H4 (cell line): ENCODE measurements at places on chromosomes 1 and 21.

DNA sequence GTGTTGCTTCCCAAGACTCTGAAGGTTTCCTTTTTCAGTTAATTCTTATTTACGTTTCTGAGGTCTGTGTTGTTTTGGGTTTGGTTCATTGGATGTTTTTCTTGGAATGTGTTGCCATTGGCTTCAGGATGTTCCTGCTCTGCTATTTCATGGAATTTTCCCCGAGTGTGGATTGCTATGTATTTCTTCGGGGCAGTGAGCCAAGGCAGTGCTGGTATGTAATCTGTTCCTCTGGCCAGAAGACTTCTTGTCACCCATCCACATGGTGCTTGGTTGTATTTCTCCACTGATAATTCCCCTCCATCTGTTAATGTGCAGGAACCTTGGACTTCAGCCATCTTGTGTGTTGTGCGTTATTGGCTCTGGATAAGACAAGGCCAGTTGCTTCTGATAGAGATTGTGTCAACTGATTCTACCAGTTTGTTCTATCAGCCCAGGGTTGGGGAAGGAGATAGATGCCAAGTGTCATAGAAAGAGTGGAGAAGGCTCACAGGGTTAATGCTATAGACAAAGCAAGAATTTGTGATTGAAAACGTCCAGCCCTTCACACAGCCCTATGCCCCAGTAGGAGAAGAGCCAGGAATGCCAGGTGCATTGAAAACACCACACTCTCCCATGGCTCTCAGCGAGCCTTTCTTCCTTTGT, 505.2 kb downstream of the PLPP3 start:
- peak; percentile 85 for DNase-seq

- no peak for DNase-seq
Measured at GRCh38 chr1:112712191-112712590, 2.9 kb downstream of the PPM1J start.

GRCh38 chr1:7562729-7563605, 208.1 kb upstream of the VAMP3 start:
- no peak for DNase-seq

GRCh38 chr1:155941845-155942531, 550 bp downstream of the RXFP4 start:
- DNase-seq, result no peak

GRCh38 chr1:232875536-232875935, 70.3 kb downstream of the MAP10 start:
- DNase-seq, result no peak

DNA sequence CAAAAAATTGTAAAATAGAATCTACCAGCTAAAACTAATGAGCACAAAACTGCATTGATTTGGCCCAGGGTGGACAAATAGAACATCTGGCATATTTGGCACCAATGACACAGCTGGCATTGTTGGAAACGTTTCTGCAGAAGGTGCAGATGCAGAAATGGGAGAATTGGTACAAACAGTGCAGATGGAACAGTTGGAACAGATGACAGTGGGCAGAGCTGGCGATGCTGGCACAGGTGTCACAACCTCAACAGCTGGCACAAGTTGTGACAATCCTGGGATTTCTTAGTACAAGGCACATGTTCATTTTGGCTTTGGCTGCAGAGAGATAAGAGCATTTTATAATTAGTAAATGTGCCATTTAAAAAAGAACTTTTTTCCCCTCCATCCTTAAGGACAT, 91.1 kb upstream of the ZBTB18 start:
- no peak for DNase-seq

GRCh38 chr1:109807822-109808680, 44.3 kb upstream of the EPS8L3 start:
- DNase-seq, result no peak

DNA sequence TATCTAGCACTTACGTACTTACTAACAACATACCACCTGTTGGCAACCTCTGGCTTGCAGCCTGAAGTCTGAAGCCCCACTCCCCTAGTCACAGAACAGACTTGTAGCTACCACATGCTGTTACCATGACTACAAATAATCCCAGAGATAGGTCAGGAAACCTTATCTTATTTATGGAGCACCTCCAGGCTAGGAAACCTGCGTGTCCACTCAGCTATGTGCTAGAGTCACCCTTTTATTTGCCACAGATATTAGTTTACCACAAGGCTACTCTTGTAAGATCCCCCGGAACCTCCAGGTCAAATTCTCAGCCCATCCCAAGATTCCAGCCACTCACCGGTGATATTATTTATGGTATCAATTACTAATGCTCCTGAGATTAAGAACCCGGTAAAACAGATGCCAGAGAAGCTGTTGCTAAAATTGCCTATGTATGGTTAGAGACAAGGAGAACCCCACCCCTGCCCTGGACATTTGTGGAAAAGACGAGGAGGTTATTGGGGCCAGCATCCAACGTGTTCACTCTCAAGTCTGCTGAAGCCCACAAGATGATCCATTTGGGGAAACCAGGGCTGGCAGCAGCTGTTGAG, 116.5 kb downstream of the TBX15 start:
- DNase-seq, result no peak

GRCh38 chr1:192998536-192998935, 60.6 kb downstream of the UCHL5 start:
- DNase-seq, result no peak

DNA sequence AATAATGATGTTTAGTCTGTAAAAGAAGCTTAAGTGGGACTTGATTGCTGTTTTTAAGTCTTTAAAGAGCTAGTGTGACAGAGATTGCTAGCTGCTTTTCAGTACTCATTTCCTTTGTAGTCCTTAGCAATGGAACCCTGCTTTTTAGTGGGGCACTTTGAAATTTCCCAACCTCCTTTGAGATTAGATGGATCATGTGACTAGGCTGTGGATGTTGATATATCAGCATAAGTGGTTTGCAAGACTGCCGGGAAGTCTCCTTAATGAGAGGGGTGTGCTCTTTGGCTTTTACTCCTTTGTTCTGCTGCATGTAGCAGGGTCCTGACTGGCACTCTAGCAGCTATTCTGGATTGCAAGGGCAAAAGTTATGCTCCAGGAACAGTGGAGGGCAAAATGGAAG, 11.2 kb upstream of the RCOR3 start:
- peak; percentile 25 for DNase-seq

DNA sequence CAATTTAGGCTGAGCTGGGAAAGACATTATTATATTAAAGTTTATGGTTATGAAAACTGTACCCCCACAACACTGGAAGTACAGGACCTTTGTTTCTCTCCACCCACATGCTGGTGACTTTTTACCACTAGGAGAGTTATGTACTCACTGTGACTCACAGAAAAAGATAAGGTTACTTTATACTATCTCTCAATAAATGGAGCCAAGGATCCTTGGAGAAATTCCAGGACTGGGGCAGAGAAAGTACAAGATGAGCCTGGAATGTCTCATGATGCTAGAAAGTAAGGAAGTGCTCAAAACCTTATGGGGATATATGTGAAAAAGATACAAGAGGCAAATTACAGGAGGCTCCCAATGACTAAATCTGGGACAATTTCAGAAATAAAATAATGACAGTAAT, 63.9 kb upstream of the C1orf105 start:
- no peak for DNase-seq

GRCh38 chr21:44290327-44291077, 4.8 kb downstream of the AIRE start:
- no peak for DNase-seq

DNA sequence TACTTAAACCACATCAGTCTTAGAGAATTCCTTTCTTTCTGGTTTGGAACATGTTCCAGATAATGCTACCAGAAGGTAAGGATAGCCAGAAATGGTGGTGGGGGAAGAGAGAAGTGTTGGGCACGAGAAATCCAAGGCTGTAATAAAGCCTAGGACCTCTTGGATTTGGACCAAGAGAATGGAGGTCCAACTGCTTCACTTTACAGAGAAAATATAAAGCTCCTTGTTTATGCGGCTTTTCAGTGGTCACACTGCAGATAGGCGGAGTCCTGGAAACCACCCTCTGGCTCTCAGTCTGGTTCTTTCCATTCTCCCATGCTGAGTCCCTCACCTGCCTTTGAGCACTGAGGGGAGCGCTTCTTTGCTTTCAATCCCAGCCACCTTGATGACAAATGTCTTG, 87.8 kb downstream of the ADCY10 start:
- no peak for DNase-seq

DNA sequence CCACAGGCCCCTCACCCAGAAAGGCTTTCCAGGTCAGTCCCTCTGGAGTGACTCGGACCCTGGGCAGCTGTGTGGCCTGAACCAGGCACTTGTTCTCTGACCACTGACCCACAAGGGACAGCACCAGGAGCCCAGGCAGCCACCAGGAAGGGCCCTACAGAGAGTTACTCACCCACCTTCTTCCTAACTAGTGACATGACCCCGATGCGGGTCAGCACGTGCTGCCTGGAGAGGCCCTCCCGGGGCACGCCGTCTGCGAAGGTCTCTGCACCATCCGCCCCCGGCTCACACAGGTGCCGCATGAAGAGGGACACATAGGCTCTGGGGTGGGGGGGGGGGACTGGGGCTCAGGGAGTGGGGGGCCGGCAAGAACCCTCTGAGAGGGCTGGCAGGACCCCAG, 55.8 kb downstream of the CHD5 start:
- no peak for DNase-seq

GRCh38 chr1:186772228-186772627, 56.5 kb upstream of the PLA2G4A start:
- DNase-seq, result no peak

DNA sequence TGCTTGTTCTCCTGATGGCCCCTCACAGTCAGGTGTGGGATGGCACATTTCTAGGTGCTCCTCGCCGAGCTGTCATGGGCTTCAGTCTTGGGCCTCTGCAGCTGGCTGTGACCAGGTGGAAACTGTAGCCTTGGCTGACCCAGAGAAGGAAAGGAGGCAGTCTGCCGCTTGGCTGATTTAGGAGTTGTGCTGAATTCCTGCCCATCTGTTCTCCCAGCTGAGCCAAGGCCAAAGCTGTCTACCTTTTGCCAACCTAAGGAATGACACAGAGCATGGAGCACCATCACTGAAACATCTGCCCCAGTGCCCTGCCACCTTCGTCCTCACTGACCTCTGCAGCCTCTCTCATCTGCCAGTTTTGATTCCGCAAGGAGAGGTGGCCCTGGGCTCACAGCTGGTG, 27.9 kb downstream of the UTP25 start:
- no peak for DNase-seq

- peak; percentile 99 for DNase-seq
Measured at GRCh38 chr1:42941640-42942330, 16.9 kb downstream of the SLC2A1 start.

GRCh38 chr21:36430841-36431240, 45.6 kb downstream of the CHAF1B start:
- no peak for DNase-seq
